ENCODE measurements at places on chromosomes 3 and 15. TPM values are rescaled to one million over a fixed set of nuclear protein-coding genes. Genes with fewer than 3 reads are reported as not detected.

DNA sequence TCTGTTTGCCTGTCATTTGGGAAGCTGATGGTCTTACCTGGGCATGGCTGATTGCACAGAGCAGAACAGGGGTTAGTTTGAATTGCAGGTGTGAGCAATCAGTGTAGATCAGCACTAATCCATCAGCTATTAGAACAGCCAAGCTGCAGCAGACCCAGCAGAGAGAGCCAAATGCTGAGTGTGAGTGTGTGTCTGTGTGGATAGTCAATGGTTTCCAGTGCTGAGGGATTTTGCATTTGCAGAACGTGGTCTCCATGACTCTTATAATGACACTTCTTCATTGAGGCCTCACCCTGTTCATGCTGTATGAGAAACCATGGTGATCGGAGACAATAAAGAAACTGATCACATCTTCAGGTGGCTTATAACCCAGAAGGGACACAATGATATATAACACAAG is 312.1 kb downstream of the SOX2 start:
- no peak for DNase-seq

DNA sequence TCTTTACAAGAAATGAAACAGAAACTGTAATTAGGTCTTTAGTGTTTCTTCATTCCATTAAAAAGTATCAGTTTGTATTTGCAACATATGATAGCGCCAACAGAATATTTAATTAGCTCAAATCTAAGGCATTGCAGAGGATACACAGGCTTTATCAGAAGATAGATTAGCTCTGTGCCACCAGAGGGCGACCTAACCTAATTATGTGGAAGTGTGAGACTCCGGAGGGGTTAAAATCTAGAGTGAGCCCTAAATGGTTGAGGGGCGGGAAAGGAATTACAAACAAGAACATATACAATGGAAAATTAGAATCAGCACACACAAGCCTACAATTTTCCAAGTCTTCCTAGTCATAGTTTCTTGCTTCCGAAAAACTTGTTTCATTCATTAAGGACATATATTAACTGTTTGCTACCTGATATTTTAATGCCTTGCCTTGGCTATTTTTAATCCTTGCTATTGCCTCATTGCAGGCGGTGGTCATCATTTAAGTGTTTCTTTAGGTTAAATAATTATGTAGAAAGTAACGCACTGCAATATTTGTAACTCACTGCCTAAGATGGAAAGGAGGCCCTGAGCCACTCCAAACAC is 18.0 kb upstream of the RYR3 start:
- no peak for DNase-seq

Gene TRANK1
- total RNA-seq: 16.8 TPM

- no peak for DNase-seq
Measured at GRCh38 chr15:87597346-87598052, 659.0 kb downstream of the NTRK3 start.

- no peak for DNase-seq
Measured at GRCh38 chr15:89499156-89499555, 2.8 kb upstream of the RHCG start.

DNA sequence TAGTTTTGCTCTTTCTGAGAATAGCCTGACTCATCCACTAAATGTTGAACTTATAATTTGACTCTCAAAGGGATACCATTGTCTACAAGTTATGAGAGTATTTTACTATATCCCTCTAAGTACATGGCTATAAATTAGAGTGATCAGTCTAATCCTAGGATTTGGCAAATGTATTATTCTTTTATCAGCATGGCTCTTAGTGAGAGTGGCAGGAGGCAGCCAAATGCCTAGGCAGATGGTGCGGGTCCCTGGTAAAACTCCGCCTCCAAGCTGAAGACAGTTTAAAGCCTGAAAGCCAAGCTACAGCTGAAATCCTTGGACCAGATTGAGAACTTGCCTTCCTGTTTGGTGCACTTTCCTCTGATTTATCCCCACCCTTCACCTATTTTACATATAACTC is 631.8 kb downstream of the SQOR start:
- no peak for DNase-seq

GRCh38 chr15:62112616-62113593 is 46.1 kb downstream of the C2CD4A start:
- DNase-seq: peak; percentile 73

Gene ADPRH
- 8.9 TPM for total RNA-seq

Gene ACAN
- total RNA-seq: 2.2 TPM

DNA sequence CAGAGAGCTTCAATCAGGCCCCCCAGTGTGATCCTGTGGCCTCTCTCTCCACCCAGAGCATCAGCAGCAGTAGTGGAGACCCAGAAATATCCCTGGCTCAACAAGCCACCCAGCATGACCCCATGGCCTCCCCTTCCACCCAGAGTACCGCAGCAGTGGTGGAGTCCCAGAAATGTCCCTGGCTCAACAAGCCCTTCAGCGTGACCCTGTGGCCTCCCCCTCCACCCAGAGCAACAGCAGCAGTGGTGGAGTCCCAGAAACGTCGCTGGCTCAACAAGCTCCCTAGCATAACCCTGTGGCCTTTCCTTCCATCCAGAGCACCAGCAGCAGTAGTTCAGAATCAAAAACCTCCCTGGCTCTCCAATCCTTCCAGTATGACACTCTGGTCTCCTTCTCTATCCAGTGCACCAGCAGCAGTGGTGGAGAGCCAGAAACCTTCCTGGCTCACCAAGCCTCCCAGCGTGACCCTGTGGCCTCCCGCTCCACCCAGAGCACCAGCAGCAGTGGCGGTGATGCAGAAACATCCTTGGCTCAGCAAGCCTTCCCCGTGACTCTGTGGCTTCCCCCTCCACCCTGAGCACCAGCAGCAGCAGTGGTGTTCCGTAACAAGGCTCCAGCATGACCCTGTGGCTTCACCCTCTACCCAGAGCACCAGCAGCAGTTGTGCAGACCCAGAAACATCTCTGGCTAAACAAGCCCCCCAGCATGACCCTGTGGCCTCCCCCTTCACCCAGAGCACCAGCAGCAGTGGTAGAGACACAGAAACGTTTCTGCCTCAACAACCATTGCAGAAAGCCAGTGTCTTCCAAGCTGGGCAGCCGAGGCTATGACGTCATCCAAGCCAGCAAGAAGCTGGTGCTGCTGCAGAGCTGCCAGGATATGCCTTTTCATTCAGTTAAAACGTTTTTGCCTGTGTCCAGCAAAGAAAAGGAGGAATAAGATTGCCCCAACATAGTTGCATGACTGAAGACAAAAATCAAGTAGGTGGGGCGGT is 61.3 kb upstream of the TAMM41 start:
- no peak for DNase-seq

Gene ABTB1
- total RNA-seq: 16.7 TPM

DNA sequence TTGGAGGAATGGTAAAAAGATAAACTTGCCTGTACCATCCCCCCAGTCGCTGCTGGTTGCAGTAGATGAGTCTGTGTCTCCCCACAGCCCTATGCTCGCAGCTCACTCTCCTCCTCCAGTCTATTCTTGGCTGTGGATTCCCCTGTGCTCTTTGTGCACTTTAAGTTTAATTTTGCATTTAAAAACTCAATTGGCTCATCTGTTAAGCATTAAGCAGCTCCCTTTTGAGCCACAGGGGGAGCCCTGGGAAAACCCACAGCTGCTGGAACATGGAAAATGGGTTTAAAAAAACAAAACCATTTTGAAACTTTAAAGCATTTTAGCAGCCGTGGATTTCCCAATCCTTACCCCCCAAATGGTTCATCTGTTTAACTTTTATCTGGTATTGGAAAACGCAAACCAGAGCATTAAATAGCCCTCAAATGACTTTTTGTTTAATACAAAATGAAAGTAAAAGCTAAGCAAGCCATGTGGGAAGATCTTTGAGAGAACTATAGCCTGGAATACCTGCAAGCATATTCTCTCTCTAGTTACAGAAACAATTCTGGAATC is 536.9 kb downstream of the ZIC1 start:
- DNase-seq: no peak

DNA sequence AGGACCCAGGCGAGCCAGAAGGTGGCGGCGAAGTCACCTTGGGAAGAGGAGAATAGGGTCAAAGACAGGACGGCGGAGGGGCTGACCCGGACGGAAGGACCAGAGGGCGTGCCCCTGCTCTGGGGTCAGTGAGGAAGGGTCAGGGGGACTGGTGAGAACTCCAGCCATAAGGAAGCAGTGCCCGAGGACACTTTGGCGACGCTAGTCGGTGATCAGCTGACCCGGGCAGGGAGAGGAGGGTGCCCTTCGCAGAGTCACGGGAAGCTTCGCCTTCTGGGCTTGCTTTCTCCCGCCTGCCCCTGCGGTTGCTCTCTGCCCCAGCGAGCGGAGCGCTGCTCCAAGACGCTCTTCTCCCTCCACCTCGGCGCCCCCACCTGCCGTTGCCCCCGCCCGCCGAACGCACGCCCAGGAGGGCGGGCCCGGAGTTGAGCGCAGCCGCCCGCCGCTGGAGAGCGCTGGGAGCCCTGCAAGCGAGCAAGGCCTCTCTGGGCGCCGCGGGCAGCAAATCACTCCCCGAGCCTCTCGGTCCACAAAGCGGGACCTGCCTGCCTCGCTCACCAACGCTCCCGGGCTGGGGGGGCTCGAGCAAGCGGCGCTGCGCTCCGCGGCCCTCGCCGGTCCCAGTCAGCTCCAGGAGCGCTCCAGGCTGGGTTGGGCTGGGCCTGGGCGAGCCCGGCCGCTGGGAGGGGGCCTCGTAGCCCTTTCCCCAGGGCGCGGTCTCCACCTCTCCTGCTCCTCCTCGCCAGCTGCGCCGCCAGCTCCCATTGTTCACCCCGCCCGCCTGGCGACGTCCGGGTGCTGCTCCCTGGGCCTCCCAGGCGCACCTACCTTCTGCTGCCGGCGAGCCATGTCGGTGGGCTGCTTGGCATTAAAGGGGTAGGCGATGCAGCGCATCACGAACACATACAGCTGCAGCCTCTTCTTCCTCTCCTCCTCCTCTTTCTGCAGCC is 1.2 kb downstream of the CADPS start:
- DNase-seq: no peak

DNA sequence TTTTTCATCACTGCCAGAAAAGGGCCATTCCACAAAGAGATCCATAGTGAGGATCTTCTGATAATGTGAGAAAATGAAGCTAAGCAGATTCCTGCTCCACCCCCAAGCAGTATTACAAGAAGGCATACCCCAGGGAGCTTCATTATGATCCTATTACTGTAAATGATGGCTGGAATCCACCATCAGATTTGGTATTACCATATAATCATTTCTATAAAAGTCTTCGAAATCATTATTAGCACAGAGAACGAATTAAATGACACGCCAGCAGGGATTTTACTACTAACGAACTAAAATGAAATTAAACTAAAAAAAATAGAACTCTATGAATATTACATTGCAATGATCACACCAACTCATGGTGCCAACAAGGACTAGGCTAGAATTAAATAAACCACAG is 24.4 kb downstream of the TRIM42 start:
- DNase-seq: no peak

DNA sequence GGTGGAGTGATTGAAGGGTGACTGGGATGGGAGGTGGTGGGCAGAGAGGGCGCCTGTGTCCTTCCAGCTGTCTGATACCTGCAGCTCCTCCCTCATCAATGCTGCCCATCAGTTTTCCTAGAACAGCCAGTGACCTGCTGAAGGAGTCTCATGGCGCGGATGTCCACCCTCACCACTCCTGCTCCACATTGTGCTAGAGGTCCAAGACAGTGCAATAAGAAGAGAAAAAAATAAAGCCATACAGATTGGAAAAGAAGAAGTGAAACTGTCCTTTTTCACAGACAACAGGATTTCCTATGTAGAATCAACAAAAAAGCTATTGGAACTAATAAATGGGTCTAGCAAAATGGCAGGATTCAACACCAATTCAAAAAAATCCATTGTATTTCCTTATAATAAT is 7.4 kb downstream of the ZDHHC19 start:
- no peak for DNase-seq

GRCh38 chr3:42148982-42149432 is 57.9 kb downstream of the TRAK1 start:
- no peak for DNase-seq

- DNase-seq: no peak
Measured at GRCh38 chr15:68229386-68230156, at the start of gene CLN6. TSS of gene CLN6 (minus strand) at chr15:68229728. CDS start at chr15:68229584, 144 bp downstream.
